ENCODE measurements at places on chromosomes 16 and 17.

GRCh38 chr17:80608326-80608725, 63.7 kb downstream of the RPTOR start:
- no peak for DNase-seq

- no peak for DNase-seq
These were observed 1.2 kb downstream of the FN3K start for GRCh38 chr17:82736511-82737185.

DNA sequence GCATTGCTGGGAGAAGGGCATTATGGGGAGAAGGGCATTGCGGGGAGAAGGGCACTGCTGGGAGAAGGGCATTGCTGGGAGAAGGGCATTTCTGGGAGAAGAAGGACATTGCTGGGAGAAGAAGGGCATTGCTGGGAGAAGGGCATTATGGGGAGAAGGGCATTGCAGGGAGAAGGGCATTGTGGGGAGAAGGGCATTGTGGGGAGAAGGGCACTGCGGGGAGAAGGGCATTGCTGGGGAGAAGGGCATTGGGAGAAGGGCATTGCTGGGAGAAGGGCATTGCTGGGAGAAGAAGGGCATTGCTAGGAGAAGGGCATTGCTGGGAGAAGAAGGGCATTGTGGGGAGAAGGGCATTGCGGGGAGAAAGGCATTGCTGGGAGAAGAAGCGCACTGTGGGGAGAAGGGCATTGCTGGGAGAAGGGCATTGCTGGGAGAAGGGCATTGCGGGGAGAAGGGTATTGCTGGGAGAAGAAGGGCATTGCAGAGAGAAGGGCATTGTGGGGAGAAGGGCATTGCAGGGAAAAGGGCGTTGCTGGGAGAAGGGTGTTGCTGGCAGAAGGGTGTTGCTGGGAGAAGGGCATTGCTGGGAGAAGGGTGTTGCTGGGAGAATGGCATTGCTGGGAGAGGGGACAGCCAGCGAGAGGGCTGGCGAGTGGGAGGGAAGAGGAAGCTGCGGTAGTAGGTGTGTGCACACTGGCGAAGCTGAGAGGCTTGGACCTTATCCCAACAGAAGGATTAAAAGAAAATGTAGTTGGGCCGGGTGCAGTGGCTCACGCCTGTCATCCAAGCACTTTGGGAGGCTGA, 4.6 kb upstream of the PYDC1 start:
- no peak for DNase-seq

- DNase-seq, result peak; percentile 92
These were observed 696 bp downstream of the NETO2 start for GRCh38 chr16:47142821-47143676.

DNA sequence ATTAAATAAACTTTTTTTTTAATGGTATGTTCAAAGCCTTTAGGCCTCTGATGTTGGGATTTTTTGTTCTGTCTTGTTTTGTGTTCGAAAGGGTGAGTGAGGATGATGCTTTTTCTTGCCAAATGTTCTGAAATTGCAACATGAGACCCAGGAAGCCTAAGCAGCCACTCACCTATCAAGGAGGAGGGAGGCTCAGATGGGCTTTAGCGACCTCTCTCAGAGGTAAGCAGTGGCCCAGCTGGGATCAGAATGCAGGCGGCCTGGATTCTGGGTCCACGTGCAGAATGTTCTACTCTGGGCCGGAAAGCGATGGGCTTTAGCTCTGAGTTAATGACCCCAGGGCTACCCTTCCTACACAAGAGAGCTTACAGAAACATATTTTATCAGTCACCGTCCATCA, 386.6 kb downstream of the SOX9 start:
- DNase-seq, result no peak

DNA sequence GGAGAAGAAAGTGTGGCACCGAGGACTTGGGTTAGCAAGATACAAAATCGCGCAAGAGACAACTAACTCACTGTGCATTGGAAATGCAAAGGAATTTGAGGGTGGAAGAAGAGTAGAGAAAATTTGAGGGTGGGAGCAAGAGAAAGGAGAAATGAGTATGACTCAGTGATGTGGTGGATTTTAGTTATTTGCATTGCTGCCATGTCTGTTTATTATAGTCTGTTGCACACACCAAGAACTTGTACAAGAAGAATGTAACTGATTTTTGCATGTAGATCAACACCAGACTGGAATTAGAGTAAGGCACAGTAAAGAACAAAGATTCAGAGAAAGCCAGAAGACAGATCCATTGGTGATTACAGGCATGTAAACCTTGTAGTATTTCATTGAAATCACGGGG, 71.6 kb upstream of the SMIM36 start:
- no peak for DNase-seq

DNA sequence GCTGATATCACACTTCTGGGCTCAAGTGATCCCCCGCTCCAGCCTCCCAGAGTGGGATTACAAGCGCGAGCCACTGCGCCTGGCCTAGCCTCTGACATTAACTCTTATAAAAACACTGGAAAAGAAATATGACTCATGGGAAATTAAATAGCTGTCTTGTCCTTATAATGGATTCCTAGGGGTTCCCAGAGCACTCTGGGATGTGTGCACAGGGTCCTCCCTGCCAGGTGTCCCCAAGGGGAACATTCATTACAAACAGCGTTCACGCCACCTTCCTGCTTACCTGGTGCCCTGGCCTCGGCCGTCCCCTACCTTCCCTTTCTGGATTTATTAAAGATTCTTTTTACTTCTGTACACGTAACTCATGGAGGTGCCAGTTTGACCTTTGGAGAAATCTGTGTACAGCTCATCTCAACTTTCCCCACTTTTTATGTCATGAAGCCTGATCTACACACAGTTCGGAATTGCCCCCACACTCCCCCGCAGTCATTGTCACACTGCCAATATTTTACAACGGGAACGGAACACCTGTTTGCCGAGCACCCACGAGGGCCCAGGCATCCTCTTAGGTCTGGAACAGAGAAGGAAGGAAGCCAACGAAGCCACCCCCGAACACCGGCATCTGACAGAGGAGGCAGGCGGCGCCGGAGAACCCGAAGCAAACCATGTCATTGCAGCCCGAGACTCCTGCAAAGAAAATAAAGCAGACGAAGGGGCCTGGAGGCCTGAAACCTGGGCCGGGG, 39.7 kb upstream of the MEAK7 start:
- DNase-seq, result no peak

DNA sequence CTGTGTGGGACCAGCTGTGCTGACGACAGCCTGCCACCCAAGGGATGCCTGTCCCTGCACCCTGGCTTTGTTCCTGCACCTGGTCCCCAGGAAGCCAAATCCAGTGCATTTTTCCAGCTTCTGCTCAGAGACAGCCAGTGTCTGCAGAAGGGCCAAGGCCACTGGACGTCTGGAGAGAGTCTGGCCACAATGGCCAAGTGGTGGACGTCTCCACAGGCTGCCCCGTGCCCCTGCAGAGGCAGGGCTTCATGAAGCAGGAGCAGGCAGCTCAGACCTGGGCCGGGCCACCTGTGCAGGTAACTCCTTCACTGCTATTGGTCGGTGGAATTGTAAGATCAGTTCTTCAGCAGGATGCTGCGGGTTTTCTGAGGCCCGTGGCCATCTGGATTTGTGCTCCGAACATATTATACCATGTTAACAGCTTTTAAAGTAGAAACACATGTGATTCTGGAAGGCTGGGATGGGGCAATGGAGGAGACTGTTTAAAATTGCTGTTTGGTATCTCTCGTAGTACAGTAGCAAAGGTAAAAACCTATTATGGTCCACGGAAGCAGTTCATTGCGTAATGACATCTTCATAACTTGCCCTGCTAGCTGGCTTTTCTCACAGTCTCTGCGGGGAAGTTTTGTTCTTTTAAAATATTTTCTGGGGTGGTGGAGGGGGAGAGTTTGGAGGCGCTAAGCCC, 185.3 kb downstream of the CCDC182 start:
- DNase-seq, result no peak

DNA sequence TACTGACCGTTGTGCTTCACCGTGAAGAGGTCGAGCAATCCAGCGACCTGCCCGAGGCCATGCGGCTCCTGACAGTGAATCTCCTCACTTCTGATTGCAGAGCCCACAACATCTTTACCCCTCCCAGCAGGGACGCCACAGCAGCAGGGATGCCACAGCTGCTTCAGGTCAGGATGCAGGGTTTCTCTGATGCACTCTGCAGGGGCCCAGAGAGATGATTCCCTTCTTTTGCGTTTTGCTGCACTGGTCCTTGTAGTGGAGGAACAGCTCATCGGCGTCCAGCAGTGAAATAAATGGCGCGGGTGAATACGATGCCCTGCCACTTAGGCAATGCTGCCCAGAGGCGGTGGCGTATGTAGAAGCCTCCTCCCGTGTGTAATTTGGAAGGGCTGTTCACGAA, 5.6 kb downstream of the KIAA0513 start:
- peak; percentile 37 for DNase-seq

DNA sequence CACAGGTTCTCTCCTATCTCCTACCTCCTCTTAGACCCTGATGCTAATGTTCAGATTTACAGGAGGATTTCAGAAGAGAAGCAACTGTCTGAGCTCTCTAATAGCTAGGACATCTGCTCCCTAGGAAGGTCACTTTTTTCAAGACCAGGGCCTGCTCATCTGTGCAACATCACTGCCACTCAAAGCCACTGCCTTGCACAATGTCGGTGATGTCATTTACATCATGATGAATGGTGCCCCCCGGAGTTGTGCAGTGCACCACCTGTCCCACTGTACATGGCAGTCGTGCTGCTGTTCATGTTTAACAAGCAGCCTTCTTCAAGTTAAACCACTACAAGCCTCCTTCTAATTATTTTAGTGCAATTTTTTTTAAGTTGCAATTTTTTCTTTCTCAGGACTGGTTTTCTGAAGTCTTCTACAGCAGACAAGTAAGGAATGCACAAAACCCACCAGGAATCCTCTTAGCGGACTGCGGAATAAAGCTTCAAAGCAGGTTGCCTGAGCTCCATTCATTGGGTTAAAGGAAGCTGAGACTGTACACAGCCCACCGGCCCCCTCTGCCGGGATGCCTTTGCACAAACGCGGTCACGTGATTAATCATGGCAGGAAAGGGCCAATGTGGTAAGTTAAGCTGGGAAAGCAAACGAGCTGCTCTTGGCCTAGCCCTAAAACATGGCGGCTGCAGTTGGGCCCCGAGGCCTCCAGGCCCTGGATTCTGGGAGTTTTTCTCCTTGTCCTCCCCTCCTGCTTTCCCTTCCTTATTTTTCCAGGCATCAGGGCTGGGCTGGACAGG, 74.1 kb downstream of the MYH11 start:
- DNase-seq, result peak; percentile 15

- peak; percentile 66 for DNase-seq
These were observed 541 bp downstream of the GPT2 start for GRCh38 chr16:46884513-46885293.

GRCh38 chr17:51718983-51719382, 439.5 kb downstream of the CA10 start:
- no peak for DNase-seq
